ENCODE measurements at places on chromosomes 4 and X.

DNA sequence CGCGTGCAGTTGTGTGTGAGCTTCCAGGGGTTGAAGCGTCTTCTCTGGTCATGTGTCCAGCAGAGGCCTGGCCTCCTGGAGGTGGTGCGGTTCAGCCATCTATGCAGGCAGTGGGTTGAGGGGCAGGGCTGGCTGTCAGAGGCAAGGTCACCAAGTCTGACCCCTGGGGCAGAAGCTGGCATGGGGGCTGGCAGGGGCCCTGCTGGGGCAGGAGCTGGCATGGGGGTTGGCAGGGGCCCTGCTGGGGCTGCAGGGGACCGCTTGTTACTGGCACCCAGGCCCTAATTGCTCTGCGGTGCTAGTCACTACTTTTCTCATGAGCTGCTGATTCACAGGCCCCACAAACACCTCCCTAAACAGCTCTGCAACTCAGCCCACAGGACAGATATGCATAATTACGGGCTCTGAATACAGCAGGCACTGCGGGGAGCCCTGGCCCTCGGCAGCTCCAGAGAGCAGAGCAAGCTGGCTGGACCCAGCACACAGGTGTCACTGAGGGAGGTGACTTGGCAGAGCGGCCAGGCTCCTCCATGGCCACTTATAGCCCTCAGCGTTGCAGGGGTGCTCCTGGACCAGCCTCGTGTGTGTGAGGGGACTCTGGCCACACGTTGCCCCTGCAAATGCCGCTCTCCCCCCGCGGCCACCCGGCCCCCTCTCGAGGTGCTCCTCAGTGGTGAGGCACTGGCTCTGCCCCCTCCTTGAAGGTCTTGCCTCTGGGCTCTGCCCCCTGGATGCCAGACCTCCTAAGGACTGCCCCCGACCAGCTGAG, 32.7 kb downstream of the CPLX1 start:
- DNase-seq, result no peak

DNA sequence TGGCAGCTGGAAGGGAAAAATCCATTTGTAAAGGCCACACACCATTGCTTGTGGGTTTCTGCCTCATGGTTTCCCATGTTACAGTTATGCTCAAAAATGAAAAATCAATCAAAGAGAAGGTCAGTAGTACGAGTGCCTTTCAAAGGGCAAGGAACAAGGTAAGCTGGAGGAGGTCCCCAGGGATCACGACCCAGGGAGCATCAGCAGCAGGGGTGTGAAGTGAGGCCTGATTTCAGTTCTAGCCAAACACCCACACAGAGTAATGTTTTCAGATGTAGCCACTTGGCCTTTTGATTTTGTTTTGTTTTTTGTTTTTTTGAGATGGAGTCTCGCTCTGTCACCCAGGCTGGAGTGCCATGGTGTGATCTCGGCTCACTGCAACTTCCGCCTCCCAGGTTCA, 69.4 kb upstream of the AFAP1 start:
- DNase-seq, result no peak

GRCh38 chr4:40275065-40275730, 59.9 kb upstream of the CHRNA9 start:
- DNase-seq, result no peak

GRCh38 chrX:70481471-70482270, 37.0 kb downstream of the DLG3 start:
- DNase-seq, result no peak
